Muscle of back (tissue), 13 donors: ENCODE measurements at places on chromosomes 3 and 15. TPM values are rescaled to one million over a fixed set of nuclear protein-coding genes. Genes with fewer than 3 reads are reported as not detected.

TRH gene
- polyA plus RNA-seq = 0.50 TPM

- no peak for DNase-seq
Observed at GRCh38 chr3:115804200-115804599, 180.9 kb downstream of the GAP43 start.

GRCh38 chr3:15629860-15630597 is 28.5 kb downstream of the BTD start:
- peak; percentile 75 for DNase-seq

- no peak for DNase-seq
Observed at GRCh38 chr15:88663141-88663621, 24.4 kb downstream of the ISG20 start.

NRROS gene
- polyA plus RNA-seq = 5.6 TPM

- DNase-seq = no peak
Observed at GRCh38 chr3:189212681-189213080, 40.9 kb downstream of the TPRG1 start.
